ENCODE measurements at places on chromosomes 5 and 9. TPM values are rescaled to one million over a fixed set of nuclear protein-coding genes. Genes with fewer than 3 reads are reported as not detected.

OR1Q1 gene
- not detected for total RNA-seq

FOXD4L3 gene
- total RNA-seq = not detected

ARSI gene
- total RNA-seq = not detected

C6 gene
- 1.5 TPM for total RNA-seq

SPEF2 gene
- total RNA-seq = 2.5 TPM

CTXN3 gene
- total RNA-seq = not detected

FAM81B gene
- not detected for total RNA-seq

IL5 gene
- total RNA-seq = not detected

ELAVL2 gene
- total RNA-seq = not detected

DNM1 gene
- total RNA-seq = 14.5 TPM

IRX2 gene
- not detected for total RNA-seq

ZFP2 gene
- 0.80 TPM for total RNA-seq

C5orf52 gene
- 1.7 TPM for total RNA-seq

ABLIM3 gene
- 5.3 TPM for total RNA-seq

POLK gene
- 58.6 TPM for total RNA-seq

IL33 gene
- 4.2 TPM for total RNA-seq

FAM153A gene
- 0.28 TPM for total RNA-seq

MGAT4B gene
- 366 TPM for total RNA-seq

GRCh38 chr5:171310212-171310818 is 1.3 kb downstream of the TLX3 start:
- no peak for DNase-seq

- DNase-seq = no peak
These were observed 58.1 kb downstream of the OXCT1 start for GRCh38 chr5:41812156-41812555.

- DNase-seq = no peak
These were observed 139.7 kb downstream of the TSSK1B start for GRCh38 chr5:113295111-113295539.

DNA sequence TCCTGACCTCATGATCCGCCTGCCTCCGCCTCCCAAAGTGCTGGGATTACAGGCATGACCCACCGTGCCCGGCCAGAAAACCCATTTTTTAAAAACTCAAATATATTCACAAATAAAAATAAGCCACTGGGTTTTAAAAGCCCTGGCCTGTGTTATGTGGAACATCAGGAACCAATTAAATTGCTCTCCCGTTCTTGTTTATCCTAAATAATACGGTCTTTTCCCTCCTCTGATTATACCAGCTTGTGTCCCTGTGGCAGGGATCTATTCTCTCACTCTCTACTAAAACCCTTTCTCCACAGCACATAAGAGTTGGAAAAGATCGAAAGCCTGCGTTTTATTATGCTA is 30.1 kb upstream of the LPAR1 start:
- DNase-seq = no peak

DNA sequence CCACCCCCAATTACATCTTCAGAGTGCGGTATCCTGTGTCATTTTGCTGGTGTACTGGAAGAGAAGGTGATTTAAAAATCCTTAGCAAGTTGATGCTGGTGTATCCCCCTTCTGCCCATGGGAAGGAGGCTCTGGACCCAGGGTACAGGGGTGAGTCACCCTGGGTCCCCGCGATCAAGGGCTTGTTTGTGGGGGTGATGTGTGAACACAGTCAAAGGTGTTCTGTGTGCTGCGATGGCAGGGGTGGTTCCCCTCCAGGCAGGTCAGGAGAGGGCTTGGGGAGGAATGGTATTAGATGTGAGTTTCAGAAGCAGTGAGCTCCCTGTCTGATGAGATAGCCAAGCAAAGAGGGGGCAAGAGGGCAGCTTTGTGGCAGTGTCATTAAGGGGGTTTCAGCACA is 28.9 kb downstream of the OLFM1 start:
- no peak for DNase-seq

DNA sequence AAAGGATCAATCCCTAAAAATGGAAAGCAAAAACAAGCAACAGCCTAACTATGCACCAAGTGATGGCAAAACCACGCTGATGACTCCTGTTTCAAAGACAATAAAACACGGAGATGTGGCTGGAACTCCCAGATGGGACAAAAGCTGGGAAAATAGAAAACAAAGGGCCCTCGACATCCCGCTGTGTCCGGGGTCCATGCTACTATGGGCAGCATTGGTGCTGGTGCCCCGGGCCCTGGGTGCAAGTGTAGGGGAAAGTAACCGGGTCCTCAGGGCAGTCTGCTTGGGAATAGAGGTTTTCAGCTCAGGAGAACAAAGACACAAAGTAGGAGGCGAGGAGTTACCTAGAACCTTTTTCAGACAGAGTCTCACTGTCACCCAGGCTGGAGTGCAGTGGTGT is 46.1 kb downstream of the MRPL36 start:
- no peak for DNase-seq

- DNase-seq = no peak
These were observed 13.0 kb downstream of the F2R start for GRCh38 chr5:76728965-76729364.

DNA sequence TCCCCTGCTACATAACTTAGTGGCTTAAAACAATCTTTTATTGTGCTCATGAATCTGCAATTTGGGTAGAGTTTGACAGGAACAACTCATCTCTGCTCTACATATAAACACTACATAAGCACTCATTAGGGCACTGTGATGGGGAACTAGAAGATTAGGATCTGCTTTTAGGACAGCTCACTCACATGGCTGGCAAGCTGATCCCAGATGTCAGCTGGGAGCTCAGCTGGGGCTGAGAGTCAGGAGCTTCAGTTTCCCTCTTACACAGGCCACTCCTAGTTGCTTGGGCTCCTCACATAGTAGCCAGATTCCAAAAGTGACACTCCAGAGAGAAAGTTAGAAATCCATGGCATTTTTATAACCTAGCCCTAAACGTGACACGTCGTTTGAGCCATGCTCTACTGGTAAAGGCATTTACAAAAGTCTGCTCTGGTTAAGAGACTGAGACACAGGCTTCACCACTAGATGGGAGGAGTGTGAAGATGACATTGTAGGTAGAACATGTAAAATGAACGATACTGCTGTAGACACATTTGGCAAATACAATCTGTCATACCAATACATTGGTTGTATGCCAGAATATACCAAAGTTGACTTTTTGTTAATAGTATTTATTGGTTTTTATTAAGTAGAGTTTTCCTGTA is 23.6 kb downstream of the SCAI start:
- DNase-seq = no peak

GRCh38 chr9:127290561-127291065 is 26.0 kb downstream of the GARNL3 start:
- DNase-seq = no peak

- no peak for DNase-seq
These were observed 20.8 kb upstream of the ZNF354A start for GRCh38 chr5:178751286-178751685.

DNA sequence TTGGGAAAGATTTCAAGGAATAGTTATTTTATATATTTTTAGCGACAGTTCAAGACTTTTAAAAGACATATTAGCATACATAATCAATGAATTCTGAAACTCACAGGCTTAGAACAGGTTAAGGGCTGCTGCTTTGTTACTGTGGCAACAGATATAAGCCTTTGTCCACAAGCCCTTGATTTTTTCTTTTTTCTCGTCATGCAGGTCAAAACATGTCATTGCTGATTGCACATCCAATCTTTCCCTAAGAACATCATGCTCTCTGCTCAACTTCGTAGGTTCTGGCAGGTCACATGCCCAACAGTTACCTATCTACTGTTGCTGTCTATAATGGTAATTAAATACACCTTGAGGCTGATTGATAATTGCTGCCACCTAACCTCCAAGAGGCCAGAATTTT is 172.5 kb upstream of the PTPRD start:
- DNase-seq = no peak

- DNase-seq = no peak
These were observed 29.8 kb downstream of the TTC23L start for GRCh38 chr5:34868791-34869190.

- DNase-seq = no peak
These were observed 178.1 kb downstream of the TMEM161B start for GRCh38 chr5:88090506-88090905.

DNA sequence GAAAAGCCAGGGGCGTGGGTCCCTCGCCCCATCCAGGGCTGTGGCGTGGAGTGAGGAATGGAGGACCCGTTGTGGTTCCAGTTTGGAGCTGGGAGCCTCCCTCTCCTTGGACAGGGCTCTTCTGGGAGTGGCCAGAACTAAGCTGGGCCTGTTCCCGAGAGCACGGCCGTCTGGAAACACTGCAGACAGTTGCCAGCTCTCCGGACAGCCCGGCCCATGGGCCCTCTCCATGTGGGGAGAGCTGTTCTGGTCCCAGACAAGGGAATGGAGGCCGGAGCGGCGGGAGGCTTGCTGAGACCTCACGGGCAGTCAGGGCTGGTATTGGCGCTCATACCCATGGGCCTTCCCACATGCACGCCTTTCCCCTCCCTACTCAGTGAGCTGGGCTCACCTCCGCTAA is 45.2 kb upstream of the FCN2 start:
- DNase-seq = no peak

GRCh38 chr9:81427870-81428269 is 261.5 kb downstream of the TLE1 start:
- no peak for DNase-seq

- no peak for DNase-seq
These were observed 421.5 kb upstream of the DAP start for GRCh38 chr5:11182441-11183080.

DNA sequence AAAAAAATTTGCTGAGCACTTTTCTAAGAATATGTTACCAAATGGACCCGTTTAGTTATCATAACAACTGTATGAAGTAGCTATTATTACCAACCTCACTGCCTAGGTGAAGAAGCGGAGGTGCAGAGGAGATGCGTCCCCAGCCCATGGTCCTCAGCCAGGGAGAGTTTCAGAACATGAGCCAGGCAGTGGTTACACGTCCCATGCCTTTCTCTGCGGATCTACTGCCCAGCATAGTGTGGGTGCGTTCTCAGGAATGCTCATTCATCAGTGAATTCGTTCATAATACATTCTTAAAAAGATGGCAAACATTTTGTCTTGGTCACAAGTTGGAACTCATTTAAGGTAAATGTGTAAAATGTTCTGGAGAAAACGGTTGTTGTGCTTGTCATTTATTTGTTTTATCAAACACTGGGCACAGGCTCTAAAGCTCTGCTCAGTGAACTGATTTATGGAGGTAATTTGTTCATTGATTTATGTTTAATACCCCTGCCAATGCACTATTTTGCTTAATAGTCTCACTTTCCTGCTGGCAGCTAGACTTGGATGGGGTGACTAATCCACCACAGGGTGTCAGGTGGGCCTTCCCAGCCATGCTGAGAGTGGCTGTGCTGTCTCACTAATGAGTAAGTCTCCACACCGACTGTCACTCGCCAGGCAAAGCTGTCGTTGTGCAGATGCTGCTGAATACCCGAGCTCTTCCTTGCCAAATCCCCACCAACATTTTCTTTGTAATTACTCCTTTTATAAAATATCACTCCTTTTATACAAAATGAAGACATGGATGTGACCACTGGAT is 248.8 kb downstream of the TENT4A start:
- no peak for DNase-seq

GRCh38 chr5:97525780-97526179 is 342.7 kb upstream of the RIOK2 start:
- no peak for DNase-seq

- no peak for DNase-seq
These were observed 86.7 kb downstream of the AUH start for GRCh38 chr9:91274949-91275492.

GRCh38 chr9:118991366-118992285 is 377.6 kb downstream of the BRINP1 start:
- DNase-seq = no peak

- DNase-seq = peak; percentile 83
These were observed 51.8 kb downstream of the EHMT1 start for GRCh38 chr9:137670391-137671195.

- no peak for DNase-seq
These were observed 346.9 kb downstream of the DEPDC1B start for GRCh38 chr5:60352992-60353599.

DNA sequence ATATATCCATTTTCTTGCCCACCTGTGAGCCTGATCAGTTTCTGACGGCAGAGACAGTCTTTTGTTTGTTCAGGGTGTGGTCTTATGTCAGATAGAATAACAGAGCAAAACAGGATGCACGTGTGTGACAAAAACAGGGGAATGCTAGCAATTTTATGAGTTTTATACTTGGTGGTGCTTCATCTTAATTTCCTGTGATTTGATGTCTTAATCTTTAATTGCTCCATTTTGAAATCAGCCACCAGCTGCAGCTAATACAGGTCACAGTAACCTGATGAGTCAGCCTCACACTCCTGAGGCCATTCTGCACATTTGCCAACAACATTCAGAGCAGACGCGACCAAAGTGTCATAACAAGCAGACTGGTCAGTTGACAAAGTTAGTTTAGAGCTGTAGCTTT is 42.3 kb upstream of the JMY start:
- no peak for DNase-seq

GRCh38 chr5:2094616-2094995 is 211.9 kb upstream of the IRX4 start:
- DNase-seq = no peak

GRCh38 chr5:17373814-17374556 is 124.0 kb upstream of the TAF11L2 start:
- DNase-seq = no peak

GRCh38 chr5:90529939-90530677 is 724 bp upstream of the LYSMD3 start:
- peak; percentile 65 for DNase-seq

DNA sequence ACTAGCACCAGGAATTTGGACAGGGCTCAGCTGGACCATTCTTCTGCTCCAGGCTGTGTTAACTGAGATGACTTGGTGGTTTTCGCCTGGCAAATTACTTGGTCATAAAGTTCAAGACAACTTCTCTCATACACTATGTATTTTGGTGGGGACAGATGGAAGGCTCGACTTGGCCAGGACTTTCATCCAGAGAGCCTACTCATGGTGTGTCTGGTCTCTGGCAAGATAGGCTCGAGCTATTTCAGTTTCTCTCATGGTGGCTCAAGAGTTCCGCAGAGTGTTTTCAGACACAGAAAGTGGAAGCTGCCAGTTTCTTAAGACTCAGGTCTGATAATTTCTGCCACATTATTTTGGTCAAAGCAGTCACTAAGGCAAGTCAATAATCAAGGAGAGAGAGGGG is 135.6 kb downstream of the IRX2 start:
- DNase-seq = no peak

GRCh38 chr5:104456122-104456521 is 893.5 kb upstream of the NUDT12 start:
- no peak for DNase-seq

DNA sequence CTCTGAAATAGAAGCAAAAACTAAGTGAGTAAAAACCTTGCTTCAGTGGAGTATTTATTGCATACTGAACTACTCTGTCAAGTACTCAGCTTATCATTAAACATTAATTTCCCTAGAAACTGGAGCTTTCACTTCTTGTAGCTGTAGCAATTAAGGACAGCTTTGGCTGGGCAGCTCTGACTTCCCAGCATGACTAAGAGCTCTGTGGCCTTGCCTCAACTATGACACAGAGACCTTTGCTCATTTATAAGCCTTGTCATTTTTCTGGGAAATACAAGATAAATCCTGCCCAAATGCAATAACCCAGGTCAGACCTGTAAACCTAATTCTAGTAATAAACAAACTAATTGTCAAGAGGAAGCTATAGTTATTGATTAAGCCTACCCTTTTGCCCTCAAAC is 65.4 kb upstream of the STK32A start:
- DNase-seq = no peak

GRCh38 chr5:91280362-91281269 is 102.5 kb downstream of the ARRDC3 start:
- peak; percentile 71 for DNase-seq

All from Peyer's patch (tissue), 4 donors.